ENCODE measurements at places on chromosomes 2 and 18.

- DNase-seq = no peak
Observed at GRCh38 chr2:219507581-219508443, 6.5 kb upstream of the ASIC4 start.

DNA sequence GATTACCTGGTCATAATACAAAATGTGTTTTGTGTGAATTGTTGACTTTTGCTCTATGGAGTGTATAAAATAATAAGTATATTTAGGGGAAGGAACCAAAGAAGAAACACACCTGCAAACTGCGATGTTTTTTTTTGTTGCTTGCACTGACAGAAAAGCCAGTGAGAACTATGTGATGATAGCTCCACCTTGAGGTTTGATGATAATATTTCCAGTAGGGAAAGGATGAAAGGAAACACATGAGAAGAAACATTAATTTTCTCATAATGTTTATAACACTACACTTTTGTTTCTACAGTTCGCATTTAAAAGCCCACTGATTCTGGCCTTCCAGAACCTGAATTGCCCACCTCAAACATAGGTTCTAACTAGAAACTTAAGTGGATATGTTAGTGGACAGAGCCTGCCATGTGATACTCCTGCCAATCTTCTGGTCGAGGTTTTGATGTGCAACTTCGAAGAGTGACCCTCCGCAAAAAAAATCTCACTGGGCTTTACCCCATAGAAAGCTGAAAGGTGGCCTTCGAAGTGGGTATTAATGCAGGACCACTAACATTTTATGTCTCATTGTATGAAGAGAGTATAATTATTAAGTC, 476.4 kb upstream of the SPHKAP start:
- DNase-seq = no peak

DNA sequence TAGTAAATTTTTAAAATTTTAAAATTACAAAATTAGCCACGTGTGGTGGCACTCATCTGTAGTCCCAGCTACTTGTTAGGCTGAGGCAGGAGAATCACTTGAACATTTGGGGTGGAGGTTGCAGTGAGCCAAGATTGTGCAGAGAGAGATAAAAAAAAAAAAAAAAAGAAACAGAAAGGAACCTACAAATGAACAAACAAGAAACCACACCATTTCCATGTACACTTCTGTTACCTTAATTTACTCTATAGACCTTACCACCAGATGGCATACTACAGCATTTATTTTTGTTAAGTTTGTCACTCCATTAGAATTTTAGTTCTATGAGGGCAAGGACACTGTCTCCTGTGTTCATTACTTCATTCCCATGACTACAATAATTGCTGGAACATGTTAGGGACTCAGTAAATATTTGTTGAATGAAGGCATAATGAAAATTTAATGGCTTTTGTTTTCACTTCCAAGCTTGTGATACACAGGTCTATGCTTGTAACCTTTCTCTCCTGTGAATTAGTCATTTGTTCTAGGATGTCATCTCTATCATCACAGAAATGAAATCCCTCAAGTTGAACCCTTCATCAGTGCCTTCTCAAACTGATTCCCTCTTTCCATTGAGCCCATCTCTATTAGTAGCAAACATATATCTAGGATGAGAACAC, 76.0 kb downstream of the ARHGAP15 start:
- DNase-seq = no peak

DNA sequence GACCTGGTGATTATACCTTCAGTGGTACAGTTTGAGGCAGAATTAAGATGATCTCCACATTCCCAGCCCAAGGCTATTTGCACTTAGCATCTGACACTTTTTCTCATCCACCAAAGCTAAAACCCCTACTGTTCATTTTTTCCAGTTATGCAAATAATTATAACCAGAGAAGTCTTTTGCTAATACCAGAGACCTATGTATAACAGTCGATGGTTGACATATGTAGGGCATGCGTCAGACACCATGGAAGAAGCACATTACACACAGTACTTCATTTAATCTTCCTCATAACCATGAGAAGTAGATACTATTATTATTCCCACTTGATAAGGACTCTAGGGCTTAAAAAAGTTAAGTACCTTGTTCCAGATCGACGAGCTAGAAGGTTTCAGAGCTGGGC, 36.5 kb downstream of the AP1S3 start:
- DNase-seq = no peak

DNA sequence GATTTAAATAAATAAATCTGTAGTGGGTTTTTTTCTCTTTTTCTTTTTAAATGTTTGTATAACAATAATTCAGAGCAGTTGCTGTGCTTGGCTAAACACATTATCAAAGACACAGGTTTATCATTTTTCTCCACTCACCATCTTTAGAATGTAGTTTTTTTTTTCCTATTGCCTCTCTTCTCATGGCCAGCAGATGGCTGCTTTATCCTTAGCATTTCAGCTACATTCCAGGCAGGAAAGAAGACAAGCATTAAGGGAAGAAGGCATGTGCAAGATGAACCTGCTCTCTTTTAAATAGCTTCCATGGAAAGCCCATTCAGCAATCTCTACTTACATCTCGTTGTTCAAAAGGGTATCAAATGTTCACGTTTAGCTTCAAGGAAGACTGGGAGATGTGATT, 42.6 kb downstream of the ARHGAP15 start:
- no peak for DNase-seq

GRCh38 chr18:11851806-11852337, 659 bp downstream of the CHMP1B start:
- peak; percentile 14 for DNase-seq

- no peak for DNase-seq
Observed at GRCh38 chr2:41933585-41934320, 114.1 kb upstream of the PKDCC start.

DNA sequence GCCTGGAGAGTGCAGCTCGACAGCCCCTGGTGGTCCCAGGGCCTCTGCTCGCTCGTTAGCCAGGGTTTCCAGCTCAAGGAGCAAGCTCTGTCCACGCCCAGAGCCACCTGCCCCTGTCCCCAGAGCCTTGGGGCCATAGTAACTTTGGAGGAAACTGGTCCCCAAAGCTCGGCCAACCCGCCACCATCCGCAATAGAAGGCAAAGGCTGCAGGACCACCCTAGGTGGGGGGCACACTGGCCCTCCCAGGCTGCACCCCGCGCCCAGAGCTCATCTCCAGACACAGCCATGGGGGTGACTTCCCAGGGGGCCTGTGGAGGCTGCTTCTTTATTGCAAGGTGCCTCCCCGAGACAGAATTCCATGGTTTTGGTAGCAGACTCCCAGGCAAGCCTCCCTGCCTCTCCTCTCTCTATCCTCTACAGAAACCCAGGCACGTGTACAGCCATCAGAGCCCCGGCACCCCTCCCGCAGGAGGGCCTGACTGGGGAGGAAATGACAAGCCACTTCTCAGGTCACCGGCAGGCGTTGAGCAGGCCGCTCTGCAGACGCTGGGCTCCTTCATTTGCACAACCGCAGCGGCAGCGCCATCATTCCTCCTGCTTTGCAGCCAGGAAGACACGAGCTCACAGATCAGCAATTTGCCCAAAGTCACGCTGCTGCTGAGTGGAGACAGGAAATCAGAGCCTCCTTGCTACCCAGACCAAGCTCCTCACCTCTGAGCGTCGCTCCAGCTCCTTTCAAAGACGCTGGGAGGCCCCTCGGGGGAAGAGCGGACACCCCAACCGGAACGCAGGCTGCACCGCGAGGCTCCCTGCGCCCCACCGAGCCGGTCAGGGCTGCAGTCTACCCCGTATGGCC, 80.2 kb downstream of the NDUFA10 start:
- no peak for DNase-seq

GRCh38 chr2:211649331-211649730, 889.3 kb downstream of the ERBB4 start:
- no peak for DNase-seq

DNA sequence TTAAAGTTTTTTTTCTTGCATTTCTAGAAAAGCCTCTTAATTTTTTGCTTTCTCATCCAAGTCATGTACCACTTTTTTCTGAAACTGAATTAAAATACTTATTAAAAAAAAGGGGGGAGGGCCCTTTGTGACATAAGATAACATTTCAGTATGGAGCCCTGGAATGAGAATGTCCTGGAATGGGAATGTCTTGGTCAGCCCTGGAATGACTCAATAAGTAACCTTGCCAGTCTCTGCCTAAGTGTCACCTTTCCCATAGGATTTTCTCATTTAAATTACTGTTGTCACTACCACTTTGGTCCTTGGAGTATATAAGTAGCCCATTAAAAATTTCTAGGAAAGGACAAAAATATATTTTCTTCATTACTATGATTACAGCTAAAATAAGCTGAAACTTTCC, 4.7 kb downstream of the UBXN2A start:
- no peak for DNase-seq

- DNase-seq = no peak
Observed at GRCh38 chr2:142140434-142140845, 9.6 kb upstream of the LRP1B start.

DNA sequence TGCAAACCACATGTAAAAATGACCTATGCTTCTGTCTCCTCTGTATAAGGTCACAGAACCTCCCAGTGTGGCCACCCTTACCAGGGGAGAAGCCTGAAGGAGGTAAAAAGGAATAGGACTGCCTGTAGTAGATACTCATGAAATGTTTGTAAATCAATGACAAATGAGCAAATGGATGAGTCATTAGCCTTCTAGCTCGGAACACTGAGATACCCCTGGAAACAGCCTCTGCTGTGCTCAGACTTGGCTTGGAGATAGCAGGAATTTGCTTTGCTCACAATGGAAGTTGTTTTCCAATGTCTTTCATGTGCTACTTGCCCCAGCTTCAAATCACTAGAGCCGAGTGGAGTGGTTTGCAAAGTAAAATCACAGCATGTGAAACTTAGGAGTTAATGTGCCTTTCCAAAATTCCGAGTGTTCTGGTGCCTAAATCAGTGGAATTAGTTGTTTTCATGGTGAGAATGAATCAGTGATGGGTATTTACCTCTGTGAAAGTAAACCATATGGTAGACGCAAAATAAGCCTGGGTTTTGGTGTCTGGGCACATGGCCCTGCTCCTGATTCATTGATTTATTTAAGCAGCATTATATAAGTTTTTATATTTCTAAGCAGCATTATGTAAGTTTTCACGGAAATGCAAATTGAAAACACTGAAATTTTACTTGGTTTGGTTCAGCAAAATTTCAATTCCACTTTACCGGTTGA, 154.0 kb upstream of the MAP3K20 start:
- no peak for DNase-seq

- no peak for DNase-seq
Observed at GRCh38 chr18:13320891-13321425, 102.4 kb downstream of the LDLRAD4 start.

GRCh38 chr2:24490181-24490689, 819 bp upstream of the NCOA1 start:
- DNase-seq = no peak

GRCh38 chr2:177430411-177430810, 37.8 kb downstream of the AGPS start:
- no peak for DNase-seq

DNA sequence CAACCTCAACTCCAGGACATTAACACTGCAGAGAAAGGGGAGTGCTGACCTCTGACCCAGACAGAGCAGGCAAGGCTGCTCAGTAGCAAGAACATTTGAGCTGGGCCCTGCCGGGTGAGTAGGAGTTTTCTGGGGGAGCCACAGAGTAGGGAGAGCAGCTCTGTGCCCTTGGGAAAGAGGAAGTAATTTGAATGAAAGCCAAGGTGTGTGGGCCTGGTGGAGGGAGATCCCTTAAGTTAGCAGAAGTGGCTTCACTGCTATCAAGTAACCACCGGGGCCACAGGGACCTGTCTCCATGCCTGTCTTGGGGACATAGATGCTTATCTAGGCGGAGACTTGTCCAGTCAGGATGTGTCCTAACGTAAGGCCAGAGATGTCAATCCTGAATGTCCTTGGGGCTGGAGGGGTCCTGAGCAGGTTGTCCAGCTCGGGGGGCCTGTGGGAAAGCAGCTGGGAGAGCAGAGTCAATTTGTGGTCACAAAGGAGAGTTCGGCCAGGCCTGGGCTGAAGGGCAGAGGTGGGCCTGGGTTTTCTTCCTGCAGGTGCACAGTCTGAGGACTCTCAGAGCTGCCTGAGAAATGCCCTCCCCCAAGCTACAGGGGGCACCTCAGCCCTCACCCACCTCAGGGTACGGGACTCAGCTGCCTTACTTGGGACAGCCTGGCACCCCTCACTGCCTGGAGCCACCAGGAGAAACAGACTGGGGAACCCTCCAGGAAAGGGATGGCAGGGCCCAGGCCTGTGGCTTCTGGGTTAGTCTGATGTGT, 15.0 kb upstream of the OTOF start:
- no peak for DNase-seq

DNA sequence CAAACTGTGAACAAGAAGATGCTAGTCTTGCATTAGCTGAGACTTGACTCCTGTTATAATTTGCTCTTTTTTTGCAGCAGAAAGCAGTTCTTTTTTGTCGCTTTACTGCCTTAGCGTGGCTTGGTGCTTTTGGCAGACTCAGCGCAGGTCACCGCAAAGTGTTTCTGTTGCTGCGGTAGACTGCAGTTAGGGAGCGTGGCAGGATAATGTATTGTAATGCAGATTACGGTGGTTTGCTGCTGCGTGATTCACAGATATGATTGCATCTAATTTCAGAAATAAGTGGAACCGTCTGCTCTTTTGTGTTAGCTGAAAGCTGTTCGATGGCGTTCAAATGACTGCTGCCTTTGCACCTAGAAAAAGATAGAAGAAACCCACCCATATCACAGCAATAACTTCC, 131.6 kb upstream of the SATB2 start:
- no peak for DNase-seq

GRCh38 chr2:201500534-201500933, 49.0 kb downstream of the STRADB start:
- DNase-seq = no peak

DNA sequence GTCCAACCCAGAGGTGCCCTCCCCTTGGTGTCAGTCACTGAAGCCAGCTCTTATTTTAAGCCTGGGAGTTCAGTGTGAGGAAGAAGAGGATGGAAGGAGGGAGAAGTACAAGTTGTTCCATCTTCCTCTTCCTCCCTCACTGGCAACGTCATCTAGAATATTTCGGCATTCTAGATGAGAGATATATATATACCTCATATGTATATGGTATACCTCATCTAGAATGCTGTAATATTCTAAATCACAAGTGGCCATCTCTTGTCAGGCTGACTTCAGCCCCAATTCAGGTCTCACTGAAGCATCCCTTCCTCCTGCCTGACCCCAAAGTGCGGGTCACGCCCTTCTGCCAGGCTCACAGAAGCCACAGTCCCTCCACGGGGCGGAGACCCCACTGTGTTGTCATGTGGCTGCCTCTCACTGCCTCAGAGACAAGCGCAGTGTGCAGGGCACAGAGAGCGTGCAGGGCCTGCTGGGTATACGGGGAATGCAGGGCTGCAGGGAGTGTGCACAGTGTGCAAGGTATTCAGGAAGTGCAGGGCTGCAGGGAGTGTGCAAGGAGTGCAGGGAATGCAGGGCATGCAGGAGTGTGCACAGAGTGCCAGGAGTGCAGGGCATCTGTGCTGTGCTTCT, 32.8 kb upstream of the B3GNT7 start:
- DNase-seq = no peak

DNA sequence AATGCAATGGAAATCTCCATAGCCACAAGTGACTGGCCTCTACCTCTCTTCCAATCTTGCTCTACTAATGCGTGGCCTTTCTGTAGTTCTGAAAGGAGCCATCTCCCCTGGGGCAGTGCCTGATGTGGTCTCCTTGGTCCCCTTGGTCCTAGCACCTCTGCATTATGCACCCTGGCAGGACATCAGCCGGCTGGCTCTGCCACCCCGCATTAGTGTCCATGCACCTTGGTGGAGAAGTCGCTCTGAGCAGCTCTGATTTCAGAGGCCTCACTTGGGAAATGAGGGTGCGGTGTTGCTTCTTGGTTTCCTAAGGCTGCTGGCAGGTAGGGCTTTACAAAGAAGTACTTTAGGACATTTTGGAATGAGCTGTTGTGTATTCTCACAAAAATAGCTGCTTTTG, 317.9 kb downstream of the GBX2 start:
- DNase-seq = no peak

Data from activated CD8-positive, alpha-beta memory T cell treated with anti-CD3 and anti-CD28 coated beads for 4 hours (primary cell).